ENCODE measurements at places on chromosomes 16 and 17.
A peak's percentile ranks its signal among the peaks of the same experiment; 100 is the strongest.

DNA sequence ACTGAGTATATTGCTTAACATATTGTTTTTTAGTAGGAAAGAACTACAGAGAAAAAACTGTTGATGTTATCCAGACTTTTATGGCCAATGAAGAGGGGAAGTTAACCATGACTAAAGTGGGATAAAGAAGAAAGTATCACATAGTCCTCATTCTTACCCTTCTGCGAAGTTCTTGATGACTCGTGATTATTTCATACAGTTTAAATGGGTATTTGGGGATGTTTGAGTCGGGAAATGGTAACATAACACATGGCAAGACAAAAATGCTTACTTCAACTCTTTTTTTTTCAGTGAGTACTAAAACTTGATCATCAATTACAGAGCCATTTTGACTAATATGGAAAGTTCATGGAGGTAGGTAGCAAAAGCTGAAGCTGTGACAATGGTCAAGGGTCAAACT is 4.9 kb downstream of the POLG2 start:
- DNase-seq = no peak

DNA sequence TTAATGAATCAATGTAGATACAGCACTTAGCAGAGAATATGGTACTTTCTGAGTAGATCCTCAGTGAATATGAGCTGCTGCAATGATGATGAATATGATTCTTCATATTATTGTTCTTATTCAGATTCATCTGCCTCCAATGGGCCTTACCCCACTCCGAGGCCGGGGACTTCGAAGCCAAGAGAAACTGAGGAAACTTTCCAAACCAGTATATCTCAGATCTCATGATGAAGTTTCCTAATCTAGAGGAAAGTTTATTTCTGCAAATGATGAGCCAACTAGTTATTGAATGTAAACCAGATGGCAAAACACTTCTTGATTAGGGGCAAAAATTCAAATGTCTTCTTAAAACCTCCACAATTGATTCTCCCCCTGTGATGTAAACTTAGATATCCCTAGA is 23.3 kb downstream of the LYRM1 start:
- no peak for DNase-seq

- DNase-seq = no peak
Measured at GRCh38 chr17:44049294-44050060, 17.0 kb downstream of the LSM12 start.

DNA sequence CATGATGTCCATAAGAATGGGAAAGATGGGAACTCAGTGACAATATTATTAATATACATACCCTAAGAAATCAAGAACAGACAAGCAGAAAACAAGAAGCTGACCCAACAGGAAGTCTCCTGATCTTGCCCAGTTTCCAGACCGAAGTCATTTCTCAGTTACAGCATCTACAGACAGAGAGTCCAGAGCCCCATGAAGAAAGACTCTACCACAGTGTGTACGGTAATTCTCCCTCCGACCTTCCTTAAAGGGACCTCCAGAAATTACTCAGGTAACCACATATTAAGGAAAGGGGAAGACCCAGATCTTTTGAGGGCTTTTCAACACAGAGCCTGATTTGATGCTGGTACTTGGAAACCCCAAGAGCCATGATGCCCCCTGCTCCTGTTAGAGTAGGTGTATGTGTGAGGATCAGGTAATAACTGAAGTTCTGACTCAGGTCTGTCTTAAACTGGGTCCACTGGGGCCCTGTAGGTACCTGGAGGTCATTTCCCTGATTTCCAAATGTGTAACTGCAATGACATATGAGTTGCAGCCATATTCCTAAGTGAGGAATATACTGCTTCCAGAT is 132.4 kb downstream of the ABCA8 start:
- DNase-seq = no peak

DNA sequence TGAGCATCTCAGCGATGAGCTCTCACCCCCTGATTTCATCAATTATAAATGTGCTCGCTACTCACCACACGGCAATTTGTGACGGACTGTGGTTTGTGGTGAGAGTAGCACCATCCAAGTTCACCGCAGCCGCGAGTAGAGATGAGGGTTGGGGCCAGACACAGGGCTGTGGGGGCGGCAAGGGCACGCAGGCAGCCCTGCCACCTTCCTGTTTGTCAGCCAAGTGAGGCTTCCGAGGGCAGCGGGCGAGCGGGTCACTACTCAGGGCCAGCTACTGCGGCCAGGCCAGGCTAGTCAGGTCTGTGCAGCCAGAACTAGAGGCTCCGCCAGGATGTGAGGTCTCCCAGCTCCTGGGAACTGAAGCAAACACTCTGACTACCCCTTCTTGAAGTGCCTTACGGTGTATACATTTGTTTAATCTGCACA is 39.6 kb upstream of the MEOX1 start:
- peak; percentile 87 for DNase-seq
